ENCODE measurements at places on chromosomes 1 and 21.

DNA sequence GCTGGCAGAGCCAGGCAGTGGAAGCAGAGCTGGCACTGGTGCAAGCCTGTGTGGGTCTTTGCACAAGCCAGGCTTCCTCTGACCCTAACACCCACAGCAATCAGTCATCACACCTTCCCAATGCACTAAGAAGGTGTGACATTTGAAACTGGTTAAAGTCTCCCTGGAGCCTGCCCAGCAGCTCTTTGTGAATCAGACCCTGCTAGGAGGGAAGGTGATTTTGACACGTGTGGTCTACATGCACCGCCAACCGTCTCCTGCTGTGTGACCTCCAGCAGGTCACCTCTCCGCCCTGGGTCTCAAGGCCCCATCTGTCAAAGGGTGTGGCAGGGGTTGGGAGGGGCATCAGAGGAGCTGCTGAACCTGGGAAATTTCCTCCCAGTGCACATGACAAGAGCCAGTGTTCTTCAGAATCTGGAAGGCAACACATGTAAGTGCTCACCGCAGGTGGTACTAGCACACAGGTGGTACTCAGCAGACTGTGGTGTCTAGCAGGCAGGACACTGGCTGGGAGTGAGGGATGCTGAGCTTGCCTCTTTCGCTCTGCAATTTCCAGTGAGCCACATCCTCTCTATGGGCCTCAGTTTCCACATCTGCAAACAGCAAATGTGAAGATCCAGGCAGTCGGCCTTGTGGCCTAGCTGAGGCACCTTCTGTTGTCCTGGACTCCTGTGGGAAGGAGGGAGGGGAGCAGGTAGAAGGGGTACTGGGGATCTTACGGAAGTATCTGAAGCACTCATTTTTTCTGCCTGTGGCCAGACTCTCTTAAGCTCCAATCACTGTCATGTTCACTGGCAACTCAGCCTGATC lies 123.2 kb downstream of the DMRTB1 start:
- no peak for DNase-seq

GRCh38 chr1:38576241-38576640 lies 283.3 kb downstream of the RRAGC start:
- DNase-seq: no peak

GRCh38 chr1:239736479-239736878 lies 350.1 kb downstream of the CHRM3 start:
- no peak for DNase-seq

- no peak for DNase-seq
Observed at GRCh38 chr1:1219341-1219740, 5.4 kb upstream of the TNFRSF4 start.

GRCh38 chr1:155186067-155186793 lies 12.6 kb downstream of the TRIM46 start:
- no peak for DNase-seq

- no peak for DNase-seq
Observed at GRCh38 chr1:34520111-34520510, 234.7 kb upstream of the GJB5 start.

DNA sequence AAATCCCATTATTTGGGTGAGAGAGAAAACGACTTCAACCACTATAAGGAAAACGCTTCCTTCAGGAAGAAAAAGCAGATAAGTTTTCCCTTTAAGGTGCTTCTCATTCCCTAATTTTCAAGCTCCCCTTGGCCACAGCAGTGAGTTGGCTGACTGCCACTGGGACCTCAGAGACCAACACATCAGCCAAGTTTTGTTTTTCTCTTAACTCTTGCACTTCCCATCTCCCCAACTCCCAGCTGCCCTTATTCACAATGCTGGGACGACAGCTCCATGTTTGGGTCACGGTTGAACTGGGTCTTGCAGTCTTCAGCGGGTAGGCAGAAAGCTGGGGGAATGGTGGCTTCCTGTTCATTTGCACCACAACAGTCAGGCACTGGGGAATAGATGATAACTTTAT lies 18.9 kb downstream of the SGIP1 start:
- no peak for DNase-seq

GRCh38 chr1:151514366-151514765 lies 3.2 kb downstream of the CGN start:
- no peak for DNase-seq

DNA sequence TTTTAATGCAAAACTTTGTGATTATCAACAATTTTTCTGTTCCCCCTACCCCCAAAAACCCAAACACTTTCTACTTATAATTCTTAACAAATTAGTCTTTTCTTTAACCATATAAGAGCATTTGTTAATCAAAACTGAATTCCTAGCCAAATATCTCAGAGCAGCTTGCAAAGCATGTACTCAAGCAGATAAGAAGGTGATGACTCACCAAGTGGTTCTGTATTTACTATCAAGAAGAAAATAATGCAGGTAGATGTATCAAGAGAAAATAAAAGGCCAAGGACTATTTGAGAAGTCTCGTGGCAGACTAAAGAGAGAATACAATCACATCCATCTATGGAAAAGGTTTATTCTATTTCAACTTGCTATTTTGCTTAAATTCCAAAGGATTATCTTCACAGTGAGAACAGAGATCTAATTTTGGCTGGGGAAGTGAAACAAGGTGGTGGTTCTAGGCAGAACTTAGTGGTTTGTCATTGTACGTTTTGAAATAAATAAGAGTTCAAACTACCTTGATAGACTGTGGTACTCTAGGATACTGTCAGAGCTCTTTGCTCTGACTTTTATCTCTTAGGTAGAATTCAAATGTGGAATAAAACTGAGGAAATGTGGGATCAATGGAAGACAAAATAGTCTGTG lies 94.7 kb upstream of the NRIP1 start:
- no peak for DNase-seq

DNA sequence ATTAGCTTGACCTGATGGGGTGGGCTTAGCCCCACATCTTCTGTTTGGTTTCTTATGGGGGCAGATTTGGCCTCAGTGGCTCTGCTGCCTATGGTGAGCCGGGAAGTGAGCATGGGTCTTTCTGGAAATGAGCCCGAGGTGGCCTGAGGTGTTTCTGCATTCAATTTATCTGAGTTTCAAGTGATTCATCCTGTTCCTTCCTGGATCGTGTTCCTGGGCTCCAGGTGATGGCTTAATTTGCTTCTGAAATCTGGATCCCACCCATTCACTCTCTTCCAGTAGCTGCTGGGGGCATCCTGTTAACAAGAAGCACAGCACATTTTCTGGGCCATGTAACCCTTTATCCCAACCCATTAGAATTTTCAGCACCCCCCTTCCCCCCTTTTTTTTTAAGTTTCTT lies 324.6 kb downstream of the CAMTA1 start:
- DNase-seq: no peak

GRCh38 chr1:173570370-173571007 lies 32.4 kb downstream of the SLC9C2 start:
- DNase-seq: no peak
